GM04504 (cell line): ENCODE measurements at places on chromosomes 3 and 15.

DNA sequence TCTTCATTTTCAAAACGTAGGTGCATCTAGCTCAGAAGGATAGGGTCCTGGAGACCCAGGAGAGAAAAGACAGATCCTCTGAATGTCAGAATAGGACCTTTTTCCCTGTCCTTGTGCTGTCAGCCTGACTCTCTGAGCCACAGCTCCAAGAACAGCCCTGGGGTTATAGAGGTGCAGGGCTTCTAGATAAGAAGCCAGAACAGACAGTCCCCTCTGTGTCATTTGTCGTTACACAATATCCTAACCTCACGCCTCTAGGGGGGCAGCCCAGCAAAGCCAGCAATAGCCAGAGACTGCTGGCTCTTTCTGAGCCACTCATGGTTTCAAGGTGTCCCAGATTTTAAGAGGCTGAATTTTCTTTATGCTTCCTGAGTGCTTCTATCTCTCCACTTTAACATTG lies 153.2 kb upstream of the THBS1 start:
- DNase-seq = no peak

DNA sequence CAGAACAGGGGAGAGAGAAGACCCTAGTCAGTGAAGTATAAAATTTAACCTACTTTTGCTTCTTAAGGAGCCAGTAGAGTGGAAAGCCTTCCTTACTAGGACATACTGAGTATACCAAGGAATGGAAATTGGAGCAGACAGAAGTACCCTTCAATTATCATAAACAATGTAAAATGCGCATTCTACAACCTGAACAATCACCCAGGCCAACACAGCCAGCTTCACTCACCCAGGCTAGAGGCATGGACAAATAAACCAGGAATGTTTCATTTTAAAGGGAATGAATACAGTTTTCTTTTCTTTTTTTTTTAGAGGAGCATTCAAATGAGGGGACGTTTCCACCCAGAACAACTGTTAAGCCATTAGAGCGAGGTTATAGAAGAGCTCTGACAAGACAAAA lies 41.9 kb upstream of the PLXND1 start:
- no peak for DNase-seq

- DNase-seq = peak; percentile 58
These were observed 11.8 kb upstream of the FBXO22 start for GRCh38 chr15:75891895-75892294.

DNA sequence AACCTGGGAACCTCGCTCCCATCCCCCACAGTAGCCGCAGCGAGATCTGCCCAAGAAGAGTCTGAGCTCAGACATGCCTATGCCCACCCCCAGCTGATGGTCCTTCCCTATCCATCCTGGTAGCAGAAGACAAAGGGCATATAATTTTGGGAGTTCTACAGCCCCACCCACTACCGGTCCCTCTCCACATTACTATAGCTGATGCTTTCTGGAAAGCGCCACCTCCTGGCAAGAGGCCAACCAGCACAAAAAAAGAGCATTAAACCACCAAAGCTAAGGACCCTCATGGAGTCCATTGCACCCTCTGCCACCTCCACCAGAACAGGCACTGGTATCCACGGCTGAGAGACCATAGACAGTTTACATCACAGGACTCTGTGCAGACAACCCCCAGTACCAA lies 168.4 kb downstream of the MEGF11 start:
- no peak for DNase-seq

DNA sequence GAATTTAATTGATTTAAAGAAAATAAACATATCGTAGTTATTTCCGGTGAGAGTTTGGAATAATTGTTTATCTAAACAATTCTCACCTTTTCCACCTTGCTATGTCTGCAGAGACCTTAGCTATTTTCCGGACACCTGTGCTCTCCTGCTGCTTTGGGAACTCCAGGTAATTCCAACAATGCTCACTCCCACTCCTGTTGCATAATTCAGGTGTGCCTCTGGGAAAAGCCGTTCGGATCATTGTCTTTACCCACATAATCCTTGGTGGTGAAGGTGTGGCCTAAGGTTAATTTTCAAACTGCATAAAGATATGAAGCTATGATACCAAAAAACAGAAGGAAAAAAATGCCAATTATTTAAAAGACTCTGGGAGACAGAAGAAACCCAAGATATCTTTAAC lies 59.4 kb downstream of the LDHAL6B start:
- DNase-seq = no peak

GRCh38 chr15:81291916-81292522 lies 31.9 kb downstream of the STARD5 start:
- DNase-seq = no peak

- DNase-seq = no peak
These were observed 79.1 kb downstream of the SLC49A4 start for GRCh38 chr3:122873741-122874515.
